Left renal cortex interstitium (tissue), 4 donors: ENCODE measurements at places on chromosomes 4 and X. TPM values are rescaled to one million over a fixed set of nuclear protein-coding genes. Genes with fewer than 3 reads are reported as not detected.

Gene ARMCX5
- 12.3 TPM for polyA plus RNA-seq

Gene SLC38A5
- polyA plus RNA-seq = 7.3 TPM

Gene JAKMIP1
- 0.22 TPM for polyA plus RNA-seq

Gene EDNRA
- 98.4 TPM for polyA plus RNA-seq

Gene DEFB131A
- not detected for polyA plus RNA-seq

Gene HNRNPH2
- polyA plus RNA-seq = 138 TPM

Gene PNMA6E
- polyA plus RNA-seq = not detected

Gene CNGA2
- not detected for polyA plus RNA-seq

Gene IL2RG
- 0.88 TPM for polyA plus RNA-seq

Gene CT45A10
- not detected for polyA plus RNA-seq

Gene GLRA2
- 0.43 TPM for polyA plus RNA-seq

GRCh38 chrX:120137439-120137838 is 21.0 kb upstream of the RHOXF2 start:
- no peak for DNase-seq

DNA sequence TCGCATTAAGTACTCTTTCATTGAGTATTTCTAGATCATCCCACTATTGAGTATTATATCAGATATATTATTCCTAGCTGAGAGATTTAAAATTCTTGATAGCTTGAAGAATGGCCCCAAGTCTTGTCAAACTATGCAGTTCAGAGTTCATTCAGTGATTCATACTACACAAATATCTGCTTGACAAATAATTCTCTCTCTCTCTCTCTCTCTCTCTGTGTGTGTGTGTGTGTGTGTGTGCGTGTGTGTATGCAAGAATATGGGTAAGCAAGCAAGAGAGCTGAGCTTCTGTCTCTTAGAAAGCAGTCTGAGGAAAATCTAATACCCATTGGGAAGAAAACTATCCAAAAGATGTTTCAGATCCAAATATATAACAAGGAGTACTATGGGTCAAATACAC is 142.0 kb downstream of the SLC10A7 start:
- DNase-seq = no peak

GRCh38 chrX:134167591-134168203 is 69.3 kb upstream of the CCDC160 start:
- no peak for DNase-seq

GRCh38 chr4:11393551-11393950 is 35.1 kb downstream of the HS3ST1 start:
- DNase-seq = no peak

- DNase-seq = no peak
These were observed 32.9 kb upstream of the ETNPPL start for GRCh38 chr4:108795733-108796132.

DNA sequence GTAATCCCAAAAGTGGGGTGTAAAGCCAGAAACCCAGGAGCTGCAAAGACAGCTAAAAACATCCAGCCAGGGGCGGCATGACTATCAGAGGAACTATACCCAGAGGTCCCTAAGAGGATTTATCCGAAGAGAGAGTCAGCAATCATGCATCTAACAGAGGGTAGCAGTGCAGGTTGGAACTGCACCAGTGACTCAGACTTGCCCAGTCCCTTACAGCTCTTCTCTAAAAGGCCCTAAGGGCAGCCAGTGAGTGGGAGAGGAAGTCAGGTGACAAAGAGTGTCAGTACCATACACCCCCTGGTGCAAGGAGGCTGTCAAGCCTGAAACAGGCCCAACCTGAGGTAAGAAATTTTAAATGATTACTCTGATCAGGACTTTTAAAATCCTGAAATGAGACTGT is 88.1 kb downstream of the CAMK2D start:
- no peak for DNase-seq

DNA sequence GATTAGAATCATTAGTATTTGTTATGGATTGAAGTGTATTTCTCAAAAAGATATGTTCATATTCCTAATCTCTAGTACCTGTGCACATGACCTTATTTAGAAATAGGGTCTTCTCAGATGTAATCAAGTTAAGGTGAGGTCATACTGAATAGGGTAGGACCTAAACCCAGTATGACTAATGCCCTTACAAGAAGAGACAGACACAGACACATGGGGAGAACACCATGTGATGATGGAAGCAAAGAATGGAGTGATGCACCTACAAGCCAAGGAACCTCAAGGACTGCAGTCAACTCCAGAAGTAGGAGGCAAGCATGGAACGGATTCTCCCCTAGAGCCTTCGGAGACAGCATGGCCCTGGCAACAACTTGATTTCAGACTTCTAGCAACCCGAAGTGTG is 31.4 kb downstream of the OTUD4 start:
- DNase-seq = no peak

DNA sequence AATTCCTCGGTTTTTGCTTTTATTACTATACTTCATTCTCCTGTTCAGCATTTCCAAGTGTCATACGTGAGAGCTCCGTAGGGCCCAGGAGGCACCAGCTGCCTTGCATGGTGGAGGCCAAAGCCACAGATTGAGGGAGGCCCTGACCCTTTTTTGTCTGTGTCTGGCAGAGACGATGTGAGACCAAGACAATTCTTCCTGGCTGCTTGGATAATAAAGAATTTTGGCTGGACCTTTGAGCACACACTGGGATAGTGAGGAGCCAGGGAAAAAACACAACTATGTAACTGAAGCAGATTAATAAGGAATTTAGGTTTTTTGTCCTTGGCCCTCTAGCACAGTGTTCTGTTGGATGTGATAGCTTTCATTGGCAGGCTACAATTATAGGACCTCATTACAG is 161.0 kb downstream of the CPXCR1 start:
- DNase-seq = no peak

DNA sequence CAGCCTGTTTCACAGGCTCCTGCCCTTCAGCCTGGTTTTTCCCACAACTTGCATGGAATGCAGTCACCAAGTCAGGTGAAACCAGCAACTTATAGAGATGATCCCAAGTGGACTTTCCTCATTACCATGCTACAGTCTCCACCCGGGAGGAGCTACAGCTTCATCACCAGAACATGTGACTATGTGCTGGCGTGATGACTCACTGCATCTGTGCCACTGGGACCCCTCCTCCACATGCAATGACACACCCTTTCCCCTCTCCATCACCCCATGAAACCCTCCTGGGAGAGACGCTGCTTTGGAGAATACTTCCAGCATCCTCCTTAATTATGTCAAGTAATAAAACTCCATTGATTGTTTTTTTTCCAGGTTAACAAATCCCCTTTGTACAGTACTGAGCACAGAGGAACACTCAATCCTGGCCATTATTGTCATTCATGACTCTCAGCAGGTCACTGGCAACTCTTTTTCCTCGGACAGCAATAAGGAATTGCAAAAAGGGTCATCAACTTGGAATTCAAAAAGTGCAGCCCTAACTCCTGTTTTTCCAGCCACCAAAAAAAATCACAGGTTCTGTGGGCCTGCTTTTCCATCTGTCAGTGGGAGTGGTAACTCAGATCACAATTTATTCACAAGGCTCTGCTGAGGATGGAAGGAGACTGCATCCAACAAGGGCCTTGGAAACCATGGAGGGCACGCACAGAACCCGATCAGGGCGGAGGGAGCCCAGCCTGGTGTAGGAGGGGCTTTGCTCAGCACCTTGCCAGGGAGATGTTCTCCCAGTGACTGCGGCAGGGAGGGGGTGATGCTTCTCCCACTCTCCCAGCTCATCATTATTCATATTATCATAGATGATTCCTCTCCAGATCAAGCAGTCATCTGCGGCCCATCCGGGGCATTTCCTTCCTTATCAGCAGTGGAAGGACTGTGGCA is 17.4 kb downstream of the QDPR start:
- no peak for DNase-seq

- DNase-seq = no peak
These were observed 332.9 kb downstream of the PPP3CA start for GRCh38 chr4:101014417-101014816.

DNA sequence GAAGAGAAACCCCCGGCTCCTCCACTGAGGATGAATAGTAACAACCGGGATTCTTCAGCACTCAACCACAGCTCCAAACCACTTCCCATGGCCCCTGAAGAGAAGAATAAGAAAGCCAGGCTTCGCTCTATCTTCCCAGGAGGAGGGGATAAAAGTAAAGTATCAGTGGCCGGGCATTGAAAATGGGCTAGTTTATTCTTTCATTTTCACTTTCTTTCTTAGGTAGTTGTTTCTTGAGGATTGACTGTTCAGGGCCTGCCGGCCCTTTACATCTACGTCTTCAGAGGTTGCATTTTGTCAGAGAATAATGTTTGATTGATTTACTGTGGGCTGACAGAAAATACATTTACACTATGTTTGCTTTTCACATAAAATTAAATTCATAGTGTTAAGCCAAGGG is 27.1 kb downstream of the PAK3 start:
- no peak for DNase-seq

- no peak for DNase-seq
These were observed 203.2 kb upstream of the MBNL3 start for GRCh38 chrX:132692066-132692465.

DNA sequence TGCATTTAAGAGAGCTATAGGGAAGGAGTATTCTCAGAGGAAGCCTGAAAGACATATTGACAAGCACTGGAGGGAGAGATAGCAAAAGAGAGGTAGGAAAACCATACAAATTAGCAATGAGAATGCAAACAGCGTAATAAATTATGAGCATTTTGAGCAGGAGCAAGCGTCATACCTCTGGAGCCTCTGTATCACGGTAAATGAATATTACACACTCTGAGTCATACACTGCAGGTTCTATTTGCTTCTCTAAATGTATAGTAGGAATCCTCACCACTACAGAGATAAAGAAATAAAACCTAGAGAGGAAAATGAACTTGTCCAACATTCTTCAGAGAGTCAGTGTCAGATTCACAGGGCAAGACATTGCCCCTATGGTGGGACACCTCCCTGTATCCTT is 46.4 kb upstream of the GABRE start:
- DNase-seq = no peak

GRCh38 chr4:53228036-53228435 is 137.8 kb downstream of the SCFD2 start:
- no peak for DNase-seq

GRCh38 chr4:128757712-128758111 is 51.8 kb upstream of the JADE1 start:
- no peak for DNase-seq

DNA sequence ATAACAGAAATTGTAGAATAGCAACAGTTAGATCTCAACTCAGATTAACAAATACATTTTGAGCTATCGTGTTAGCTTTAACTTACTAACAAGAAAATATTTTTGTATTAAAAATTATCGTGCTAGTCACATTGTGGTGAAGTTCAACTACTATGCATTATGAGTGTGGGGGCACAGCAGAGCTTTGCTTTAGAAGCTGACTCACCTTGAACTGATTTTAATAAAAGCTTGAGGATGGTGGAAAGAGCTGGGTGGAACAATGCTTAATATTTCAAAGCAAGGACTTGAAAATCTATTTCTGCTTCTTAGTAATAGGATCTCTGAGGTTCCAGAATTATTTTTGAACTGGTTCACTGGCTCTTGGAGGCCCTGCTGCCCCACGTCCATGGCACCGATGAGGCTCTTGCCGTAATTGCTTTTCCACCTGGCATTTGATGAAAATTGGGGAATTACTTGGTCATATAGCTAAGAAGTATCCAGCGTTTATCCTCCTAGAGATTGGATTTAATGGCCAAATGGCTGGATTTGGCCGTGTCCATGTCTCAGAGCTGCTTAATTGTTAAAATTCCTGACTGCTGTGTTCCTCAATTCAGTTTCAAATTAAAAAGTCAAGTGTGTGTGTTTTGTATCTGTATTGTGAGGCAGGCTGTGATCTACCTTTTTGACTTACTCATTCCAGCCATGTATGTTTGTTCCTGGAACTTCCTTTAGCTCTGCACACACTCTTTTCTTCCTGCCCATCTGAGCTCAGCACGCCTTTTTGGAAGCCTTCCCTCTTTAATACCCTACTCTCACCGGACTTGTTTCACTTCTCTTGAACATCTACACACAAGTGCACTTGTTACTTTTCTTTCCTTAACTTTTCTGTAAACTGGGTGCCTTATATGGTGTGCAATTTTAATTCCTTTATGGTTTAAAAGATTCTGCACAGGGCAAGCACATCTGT is 66.6 kb upstream of the LIMCH1 start:
- no peak for DNase-seq

DNA sequence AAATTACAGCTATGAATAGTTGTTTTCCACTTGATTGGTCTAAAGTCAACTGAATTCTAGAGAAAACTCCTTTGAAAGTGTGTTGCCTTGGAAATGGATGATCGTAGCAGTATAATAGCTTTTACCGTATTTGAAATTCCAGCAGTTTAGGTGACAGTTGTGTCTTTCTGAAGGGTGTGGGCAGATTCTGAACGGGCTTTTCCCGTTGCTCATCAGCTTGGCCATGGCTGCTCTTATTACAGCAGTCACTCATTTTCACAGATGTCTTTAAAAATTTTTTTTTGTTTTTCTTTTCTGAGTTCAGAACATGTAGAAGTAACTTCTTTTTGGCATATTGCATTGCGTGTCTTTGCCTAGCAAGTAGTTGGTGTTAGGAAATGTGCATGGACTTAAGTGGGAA is 69.6 kb upstream of the SLC4A4 start:
- DNase-seq = no peak

DNA sequence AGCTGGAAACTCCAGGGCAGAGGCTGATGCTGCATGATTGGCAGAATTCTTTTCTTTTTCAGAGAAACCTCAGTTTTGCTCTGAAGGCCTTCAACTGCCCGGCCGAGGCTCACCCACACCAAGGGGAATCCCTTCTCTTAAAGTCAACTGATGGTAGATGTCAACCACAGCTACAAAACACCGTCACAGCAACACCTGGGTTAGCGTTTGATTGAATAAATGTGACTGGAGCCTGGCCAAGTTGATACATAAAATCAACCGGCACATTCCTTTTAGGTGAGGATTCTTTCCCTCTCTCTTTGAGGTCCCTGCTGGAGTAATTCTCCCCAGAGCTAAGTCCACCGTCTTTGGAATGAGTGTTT is 15.2 kb upstream of the KIAA0232 start:
- DNase-seq = no peak

DNA sequence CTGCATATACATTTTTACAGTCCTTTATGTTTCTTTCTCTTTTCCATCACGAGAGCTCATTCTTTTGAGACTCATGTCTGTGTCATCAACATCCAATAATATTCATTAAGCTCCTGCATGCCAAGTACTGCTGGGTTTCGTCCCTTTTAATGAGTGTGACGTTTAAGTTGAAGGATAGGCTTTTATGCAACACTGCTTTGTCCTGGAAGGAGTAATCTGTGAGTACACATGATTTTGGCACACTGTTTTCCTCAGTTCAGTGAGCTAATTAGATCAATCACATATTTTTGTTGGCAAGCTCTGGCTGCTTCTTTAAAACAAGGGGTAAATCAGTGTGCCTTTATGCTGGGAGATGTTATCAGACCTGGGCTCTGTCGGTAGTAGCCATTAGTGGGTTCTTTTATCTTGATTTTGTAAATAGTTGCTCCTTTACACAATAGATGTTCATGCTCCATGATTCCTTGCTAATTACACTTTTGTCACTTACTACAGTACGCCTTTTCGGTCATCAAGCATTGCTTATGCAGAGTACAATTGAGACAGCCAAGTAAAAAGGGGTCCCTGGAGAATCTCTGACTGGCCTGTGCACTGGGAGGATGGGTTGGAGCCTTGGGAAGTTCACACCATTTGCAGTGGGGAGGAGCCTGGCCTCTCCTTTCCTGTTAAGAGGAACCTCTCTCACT is 132.6 kb downstream of the FHIP1A start:
- no peak for DNase-seq

- no peak for DNase-seq
These were observed 17.9 kb upstream of the SLC34A2 start for GRCh38 chr4:25637581-25638220.

- no peak for DNase-seq
These were observed 212.4 kb downstream of the ARHGAP10 start for GRCh38 chr4:147944249-147944648.
